ENCODE measurements at places on chromosomes 2 and 18.

DNA sequence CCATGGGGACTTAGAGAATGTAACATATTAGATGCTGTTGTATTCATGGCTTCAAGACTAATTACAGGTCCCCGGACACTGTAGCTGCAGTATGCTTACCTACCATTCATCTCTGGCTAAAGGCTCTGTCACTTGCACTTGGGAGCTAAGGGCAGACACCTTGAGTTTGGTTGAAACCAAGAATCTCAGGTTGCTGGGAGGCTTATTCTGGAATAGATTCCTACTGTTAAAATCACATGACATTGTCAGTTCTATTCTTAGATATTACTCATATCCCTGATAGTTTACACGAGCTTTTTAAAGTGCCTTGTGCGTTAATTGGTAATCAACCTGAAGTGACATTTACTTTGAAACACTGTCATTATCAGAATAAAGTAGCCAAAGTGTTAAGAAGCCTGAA is 73.0 kb upstream of the EPB41L5 start:
- DNase-seq = no peak

DNA sequence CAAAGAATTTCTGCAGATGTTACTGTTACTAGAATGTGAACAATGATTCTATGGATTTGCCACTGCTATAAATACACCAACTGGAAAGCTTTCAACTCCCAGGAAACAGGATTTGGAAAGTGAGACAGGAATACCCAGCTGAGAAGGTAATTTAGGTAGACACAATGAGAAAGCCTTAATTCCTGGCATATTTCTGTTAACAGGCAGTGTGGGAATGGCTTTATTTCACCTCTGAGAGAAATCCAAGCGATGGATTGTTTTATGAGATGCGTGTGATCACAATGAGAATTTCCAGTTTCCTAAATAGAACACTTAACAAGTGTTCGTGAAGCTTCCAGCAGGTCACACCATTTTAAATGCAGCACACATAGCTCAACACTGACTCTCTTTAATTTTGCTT is 133.0 kb downstream of the SLC8A1 start:
- DNase-seq = no peak

DNA sequence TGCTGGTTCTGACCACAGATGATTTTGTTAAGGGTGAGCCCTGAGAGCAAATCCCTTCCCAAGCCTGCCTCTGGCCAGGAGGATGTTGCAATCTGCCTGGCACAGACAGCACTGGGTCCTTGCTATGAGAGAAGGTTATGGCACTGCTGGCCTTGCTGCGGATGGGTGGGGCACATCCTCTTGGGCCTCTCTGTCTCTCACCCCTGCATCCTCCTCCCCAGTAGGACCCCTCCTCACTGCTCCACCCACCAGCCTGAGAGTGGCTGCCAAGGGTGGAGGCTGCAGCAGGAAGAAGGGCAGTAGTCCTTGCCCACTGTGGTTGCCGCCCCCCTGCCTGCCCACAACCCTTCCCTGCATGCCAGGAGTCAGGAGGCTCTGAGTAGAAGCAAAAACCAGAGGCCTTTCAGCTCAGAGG is 180.9 kb downstream of the ZBTB7C start:
- no peak for DNase-seq

DNA sequence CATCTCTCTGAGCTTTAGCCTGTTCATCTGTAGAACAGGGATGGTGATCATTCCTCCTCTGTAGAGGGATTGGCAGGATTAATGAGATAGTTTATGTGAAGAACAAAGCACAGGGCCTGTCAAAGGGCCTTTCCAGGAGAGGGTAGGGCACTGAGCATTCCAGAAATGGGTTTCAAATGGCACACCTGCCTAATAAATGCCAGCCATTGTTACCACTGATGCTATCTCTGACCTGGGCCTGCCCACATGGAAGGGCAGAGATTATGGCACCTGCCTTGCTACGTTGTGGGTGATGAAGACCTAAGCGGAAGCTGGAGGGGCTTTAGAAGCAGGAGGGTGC is 31.0 kb upstream of the GMPPA start:
- no peak for DNase-seq

DNA sequence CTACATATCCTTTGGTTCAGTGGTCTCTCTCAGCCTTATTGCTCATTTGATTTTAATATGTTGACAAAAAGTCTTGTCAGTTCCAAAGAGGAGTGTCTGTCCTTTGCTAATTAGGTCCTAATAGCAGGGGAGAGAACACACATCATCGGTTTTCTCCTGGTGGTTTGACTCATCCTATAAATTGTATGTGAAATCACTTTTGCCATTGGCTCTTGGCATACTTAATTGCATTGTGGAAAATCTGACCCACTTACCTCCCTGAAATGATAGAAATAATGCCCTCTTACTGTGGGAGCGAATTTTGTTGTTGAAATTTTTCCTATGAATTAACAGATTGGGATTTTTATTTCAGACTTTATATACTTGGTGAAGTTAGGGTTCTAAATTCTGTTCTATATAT is 58.3 kb downstream of the MTCL1 start:
- DNase-seq = no peak

GRCh38 chr2:241040081-241040803 is 41.8 kb downstream of the SNED1 start:
- DNase-seq = no peak

DNA sequence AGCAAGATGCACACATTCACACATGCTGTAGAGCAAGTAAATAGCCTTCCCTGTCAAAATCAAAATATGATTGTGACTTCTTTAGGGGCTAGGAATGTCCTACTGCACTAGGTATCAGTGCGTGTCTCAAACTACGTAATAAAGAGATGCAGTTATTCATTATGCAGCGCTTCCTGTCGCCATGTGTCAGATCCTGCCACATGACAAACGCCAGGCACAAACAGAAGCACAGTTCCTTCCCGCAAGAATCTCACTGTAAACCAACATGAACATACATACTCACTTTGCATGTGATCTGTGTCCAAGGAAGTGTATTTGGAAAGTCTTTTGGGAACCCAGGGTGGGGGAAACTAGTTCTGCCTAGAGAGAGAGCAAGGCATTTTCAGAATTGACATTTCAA is 599.9 kb downstream of the RNF144A start:
- no peak for DNase-seq

GRCh38 chr2:26078939-26079338 is 45.1 kb downstream of the RAB10 start:
- no peak for DNase-seq

- no peak for DNase-seq
Observed at GRCh38 chr2:97740590-97741182, 27.3 kb downstream of the ZAP70 start.

DNA sequence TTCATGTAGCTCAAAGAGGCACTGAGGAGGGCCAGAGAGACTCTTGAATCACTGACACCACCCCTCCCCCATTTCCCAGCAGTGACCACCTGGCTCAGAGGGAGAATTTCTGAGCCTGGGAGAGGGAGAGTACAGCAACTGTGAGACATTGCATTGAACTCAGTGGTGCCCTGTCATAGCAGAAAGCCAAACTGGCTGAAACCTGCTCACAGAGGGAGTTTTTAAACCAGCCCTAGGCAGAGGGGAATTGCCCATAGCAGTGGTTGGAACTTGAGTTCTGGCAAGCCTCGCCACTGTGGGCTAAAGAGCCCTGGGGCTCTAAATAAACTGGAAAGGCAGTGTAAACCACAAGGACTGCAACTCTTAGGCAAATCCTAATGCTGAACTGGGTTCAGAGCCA is 243.1 kb downstream of the ADCYAP1 start:
- DNase-seq = no peak

DNA sequence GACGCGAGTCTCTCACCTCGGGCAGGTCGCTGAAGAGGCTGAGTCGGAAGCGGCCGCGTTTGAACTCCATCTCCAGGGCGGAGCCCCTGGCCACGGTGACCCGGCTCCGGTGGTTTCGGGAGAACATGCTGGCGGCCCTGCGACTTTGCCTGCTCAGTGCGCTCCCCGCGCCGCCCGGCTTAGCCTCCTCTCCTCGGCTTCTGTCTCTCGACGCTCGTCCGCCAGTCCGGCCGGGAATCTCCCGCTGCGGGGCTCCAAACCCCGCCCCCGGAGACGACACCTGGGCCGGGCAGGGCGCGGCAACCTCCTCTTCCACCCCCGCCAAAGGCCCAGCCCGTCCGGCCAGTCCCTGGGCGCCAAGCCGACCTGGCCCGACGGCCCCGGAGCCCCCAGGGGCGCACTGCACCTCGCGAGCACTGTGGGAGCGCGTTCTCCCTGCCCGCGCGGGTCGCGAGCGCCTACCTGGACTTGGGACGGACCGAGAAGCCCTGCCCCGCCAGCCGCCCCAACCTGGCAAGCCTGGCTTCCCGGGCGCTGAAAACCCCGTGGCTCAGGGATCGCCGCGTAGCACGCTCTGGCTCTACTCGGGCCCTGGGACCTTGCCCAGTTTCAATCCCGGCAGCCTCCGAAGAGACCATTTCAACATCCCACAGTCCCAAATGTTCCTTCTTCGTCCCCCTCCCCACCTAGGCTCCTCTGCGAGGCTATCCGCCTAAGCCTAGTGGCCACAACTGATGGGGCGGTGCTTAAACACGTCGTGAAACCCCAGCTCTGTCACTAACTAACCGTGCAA is at the start of gene RTKN:
Gene RTKN, minus strand, starts transcription at position 248 of the 793 bp plus-strand sequence. Its CDS starts 121 bp downstream, at position 127.
- DNase-seq = no peak

- DNase-seq = peak; percentile 19
Observed at GRCh38 chr2:7953195-7953594, 728.7 kb upstream of the ID2 start.

DNA sequence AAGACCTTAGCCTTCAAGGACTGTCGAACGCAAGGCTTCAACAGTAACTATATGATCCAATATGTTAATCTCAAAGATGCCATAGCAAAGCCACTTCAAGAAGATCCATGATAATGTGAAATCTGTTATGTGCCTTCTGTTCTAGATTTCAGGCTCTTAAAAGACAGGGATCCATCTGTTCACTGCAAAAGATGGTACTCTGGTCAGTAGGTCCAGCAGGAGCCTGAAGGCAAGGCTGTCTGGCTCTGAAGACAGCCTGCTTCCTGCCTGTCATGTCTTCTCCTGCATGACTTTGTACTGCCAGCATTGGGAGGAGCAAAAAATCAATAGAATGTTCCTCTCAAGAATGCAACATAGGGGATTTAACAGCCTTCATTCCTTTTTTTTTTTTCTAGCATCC is 270.8 kb upstream of the PARD3B start:
- no peak for DNase-seq

DNA sequence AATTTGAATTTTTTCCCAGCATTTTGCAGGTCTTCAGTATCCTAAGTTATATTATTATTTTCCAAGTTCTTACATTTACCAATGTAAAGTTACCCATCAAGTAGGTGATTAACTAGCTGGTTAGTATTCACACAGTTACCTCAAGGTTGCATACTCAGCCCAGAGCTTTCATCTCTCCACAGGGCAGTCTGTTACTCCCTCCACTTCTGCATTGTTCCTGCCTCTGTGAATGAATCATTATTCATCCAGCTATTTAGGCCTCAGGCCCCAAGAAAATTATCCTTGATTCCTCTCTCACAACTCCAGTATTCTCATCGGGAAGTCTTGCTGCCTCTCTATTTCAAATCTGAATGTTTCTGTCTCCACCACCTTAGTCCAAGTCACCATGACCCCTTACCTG is 92.2 kb downstream of the SMC6 start:
- DNase-seq = no peak

- DNase-seq = no peak
Observed at GRCh38 chr18:2337552-2338141, 233.7 kb downstream of the METTL4 start.

DNA sequence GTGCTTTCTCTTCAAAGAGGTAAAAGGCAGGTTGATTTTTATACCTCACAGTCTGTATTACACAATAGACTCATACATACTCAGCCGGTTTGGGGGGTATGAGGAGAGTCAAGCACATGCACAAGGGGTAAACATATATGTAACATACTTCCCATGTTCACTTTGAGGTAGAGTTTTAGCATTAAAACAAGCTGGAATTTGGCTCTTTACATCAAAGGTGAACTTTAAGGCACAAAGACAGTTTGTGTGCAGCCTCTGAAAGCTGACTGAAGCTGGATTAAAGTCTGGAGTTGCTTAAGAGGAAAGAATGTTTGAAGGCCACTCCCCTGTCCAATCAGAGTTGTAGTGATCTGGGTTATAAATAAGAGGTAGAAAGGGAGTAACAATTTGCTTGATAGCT is 282.0 kb downstream of the DPP10 start:
- DNase-seq = no peak

- DNase-seq = no peak
Observed at GRCh38 chr2:72300147-72300684, 152.6 kb upstream of the CYP26B1 start.

DNA sequence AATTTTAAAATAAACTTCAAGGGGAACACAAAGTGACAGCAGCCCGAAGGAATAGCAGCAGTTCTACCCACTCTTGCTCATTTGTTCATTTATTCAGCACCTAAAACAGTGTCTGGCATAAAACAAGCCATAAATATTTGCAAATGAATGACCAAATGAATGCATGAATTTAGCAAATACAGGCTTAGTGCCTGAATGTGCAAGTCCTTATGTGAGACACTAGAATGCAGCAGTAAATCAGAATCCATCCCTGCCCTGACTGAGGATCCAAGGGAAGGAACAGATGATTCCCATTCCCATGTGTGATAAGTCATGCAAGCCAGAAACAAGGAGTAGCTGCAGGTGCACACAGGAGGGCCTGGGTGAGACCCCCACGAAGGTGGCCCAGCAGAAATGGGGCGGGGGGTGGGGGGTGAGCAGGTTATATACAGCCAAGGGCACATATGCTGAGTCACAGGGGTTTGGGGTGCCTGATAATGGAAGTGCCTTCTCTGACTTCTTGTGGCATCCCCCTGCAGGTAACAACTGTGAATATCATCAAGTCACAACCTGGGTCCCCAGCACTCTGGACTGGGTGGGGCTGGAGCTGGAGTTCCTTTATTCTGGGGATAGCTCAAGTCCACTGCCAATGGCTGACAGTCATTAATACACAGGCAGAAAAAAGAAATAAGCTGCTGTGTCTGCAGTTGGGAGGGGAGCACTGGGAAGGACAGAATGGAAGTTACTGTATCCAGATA is 311.9 kb downstream of the TXNL1 start:
- DNase-seq = no peak

DNA sequence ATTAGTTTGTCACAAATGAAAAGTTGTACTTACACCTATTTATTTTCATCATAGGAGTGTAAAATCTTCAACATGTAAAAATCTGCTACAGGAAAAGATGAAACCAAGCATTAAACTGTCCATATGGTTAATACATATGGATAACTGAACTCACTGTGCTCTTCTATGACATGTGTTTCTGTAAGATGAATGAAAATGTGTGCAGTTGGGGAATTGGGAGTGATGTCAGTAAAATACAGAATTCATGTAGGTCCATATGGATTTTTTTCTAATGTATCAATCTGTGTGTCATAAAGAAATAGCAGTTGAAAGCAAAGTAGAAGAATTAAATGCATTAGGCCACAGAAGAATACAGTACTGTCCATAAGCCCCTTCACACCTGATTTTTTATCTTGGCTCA is 178.4 kb upstream of the COL3A1 start:
- no peak for DNase-seq

- no peak for DNase-seq
Observed at GRCh38 chr18:25147877-25148488, 204.0 kb downstream of the ZNF521 start.

Data from DMS 273 treated with DMSO at 0.1 percent for 48 hours (cell line).